Activated naive CD4-positive, alpha-beta T cell treated with anti-CD3 and anti-CD28 coated beads, Interleukin-2, amount 50 U/mL, for 16 hours (primary cell): ENCODE measurements at places on chromosomes 3 and 15.

- no peak for DNase-seq
These were observed 26.1 kb downstream of the TSC22D2 start for GRCh38 chr3:150434234-150434633.

GRCh38 chr3:139745831-139746230, 68.1 kb upstream of the NMNAT3 start:
- no peak for DNase-seq

DNA sequence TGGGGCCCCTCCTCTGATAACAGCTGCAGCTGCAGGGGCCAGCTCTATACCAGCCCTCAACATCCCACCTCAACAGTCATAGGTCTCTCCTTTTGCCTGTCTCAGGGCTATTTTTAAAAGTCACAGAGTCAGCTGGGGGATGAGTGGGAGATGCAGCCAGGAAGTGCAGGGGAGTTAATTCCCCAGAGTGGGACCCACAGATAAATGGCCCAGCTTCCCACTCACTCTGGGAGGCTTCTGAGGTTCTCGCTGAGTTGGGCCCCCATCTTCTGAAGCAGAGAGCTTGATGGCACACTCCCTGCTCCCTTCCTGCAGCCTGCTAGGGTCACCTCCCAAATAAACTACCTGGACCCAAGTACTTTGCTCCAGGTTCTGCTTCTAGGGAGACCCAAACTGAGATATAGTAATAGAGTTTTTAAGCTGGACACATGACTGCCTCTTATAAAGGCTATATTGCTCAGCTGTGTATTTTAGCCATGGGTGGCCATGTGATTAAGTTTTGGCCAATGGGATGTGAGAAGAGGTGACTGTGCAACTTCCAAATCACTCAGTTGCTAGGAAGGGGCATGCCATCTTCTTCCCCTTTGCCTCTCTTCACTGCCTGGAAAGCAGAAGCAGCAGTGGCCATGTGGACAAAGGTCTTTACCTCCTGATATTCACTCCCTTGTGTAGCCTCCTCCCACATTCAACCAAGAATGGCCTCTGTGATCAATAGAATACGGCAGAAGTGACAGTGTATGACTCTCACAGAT, 15.5 kb upstream of the VIPR1 start:
- no peak for DNase-seq

- DNase-seq = no peak
These were observed 76.3 kb downstream of the KLHL25 start for GRCh38 chr15:85718271-85718971.

DNA sequence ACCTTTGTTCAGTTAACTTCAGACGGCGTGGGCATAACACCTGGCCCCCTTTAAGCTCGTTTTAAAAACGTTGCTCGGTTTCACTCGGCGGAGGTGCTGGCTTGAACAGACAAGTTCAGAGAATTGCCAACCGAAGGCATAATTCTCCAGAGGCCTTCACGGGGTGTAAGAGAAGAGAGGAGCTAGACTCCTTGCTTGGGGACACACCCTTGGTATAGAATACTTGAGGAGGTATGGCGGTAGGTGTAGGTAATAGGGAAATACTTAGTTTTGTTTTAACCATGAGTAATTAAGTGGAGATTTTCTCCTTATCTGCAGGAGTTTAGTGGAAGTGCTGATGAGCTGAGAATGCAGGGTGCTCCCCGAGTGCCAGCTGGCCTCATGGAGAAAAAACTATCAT, 921 bp downstream of the FBXL2 start:
- DNase-seq = no peak

DNA sequence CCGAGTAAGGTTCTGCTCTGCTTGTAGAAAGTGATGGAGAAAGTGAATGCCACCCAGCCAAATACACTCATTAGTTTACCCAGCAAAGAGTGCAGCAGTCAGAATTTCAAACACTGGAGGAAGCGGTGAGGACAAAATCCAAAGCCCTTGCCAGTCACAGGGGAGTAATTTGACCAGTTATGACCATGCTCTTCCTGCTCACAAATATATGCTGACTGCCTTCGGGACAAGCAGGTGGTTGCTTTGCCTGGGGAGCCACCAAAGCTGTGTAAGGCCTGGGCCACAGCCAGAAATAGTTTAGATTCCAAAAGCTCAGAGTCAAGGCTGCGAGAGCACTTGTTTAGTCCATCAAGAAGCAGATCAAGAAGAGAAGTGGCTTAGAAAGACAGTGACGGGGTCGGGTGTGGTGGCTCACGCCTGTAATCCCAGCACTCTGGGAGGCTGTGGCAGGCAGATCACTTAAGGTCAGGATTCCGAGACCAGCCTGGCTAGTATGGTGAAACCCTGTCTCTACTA, 51.0 kb upstream of the ATP13A3 start:
- no peak for DNase-seq

GRCh38 chr3:109070211-109070610, 47.7 kb downstream of the MORC1 start:
- no peak for DNase-seq

- peak; percentile 49 for DNase-seq
These were observed 7.0 kb upstream of the CD276 start for GRCh38 chr15:73677146-73677607.

DNA sequence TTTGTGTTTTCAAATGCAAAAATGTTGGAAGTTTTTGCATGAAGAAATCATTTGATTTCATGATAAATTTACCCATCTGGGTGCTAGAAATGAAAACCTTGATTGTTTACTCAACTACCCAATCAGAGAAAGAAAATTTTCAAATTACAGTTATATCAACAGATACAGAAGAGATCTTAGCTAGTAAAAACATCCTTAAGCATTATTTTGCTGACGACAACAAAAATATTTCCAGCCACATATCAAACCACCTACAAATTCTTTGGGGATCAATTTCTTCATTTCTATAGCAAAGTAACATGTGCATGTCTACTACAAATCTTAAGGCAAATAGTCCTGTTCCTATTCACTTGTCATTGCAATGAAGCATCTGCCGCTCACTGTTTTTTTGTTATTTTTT, 530.3 kb downstream of the ZIC1 start:
- no peak for DNase-seq

- DNase-seq = no peak
These were observed 6.9 kb downstream of the PLCH1 start for GRCh38 chr3:155737844-155738460.

DNA sequence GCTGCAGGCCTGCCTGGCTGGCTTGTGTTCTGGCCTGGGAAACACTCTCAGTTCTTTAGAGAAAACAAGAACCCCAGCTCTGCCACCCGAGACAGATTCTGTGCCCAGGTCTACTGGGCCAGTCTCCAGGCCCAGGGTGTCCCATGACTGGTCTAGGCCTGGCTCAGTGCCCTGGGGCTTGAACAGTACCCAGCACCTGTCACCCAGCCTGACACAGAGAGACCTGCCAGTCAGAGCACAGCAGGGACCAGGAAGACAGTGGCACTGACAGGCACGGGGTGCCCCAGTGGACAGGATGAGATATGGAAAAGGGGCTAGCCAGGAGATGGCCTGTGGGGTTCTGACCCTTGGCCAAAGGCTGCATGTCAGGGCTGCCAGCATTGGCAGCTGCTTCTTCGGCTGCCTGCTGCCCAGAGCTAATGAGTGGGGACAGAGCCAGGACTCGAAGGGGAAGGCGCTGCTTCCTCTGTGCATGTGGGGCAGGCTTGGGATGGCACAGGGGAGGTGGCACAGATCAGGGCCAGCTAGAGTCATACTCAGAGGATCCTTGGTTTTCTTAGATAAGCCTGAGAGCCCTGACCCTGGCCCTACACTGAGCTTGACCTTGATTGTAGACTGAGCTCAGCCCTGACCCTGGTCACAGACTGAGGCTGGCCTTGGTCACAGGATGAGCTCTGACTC, 15.1 kb downstream of the CCDC33 start:
- no peak for DNase-seq

GRCh38 chr15:76321171-76321570, 9.9 kb upstream of the ETFA start:
- DNase-seq = no peak

- no peak for DNase-seq
These were observed 296.6 kb downstream of the SUCLG2 start for GRCh38 chr3:67357610-67358458.

- DNase-seq = no peak
These were observed 302.1 kb upstream of the MME start for GRCh38 chr3:154778057-154778456.

DNA sequence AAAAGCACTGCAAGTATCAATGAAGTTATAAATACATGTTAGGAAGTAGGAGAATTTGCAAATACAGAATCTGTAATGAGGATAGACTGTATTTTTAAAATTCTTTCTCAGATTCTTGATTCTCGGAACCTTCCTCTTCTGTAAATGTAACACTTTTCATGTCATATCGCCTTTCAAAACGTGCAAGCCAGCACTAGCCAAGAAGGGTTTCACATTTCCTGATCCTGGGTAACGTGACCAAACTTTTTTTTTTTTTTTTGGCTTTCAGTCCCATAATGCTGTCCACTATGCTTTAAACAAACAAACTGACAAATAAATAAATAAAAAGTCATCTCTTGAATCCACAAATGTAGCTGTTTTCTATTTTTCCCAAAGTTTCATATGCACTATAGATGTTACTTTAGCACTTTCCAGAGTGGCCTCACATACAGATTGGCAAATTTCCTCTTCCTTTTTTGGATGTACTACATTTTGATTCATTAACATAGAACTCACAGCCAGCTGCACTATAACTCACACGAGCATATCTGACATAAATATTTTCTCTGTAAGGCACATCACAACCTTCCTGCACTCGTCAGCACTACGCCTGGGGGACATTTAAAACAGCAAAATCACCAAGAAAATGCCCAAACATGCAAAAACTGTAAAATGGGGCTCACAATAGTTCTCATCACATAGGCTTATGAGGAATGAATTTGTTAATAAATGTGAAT, 208.1 kb downstream of the OSBPL10 start:
- no peak for DNase-seq

DNA sequence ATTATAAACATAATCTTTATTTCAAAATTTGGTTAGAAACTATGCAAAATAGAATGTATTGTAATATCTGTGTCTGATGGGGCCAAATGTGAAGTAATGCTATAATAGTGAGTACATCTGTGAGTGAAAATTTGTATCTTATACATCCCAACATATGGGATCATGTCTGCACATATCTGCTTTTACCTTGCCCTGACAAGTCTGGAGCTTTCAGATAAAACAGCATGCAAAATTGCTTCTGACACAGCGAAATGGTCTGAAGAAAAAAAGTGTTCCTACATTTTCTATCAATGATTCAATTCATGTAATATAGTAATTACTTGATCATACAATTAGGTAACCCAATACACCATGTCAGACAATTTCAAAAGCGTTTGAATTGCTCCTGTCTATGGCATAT, 58.1 kb upstream of the P3H2 start:
- no peak for DNase-seq

DNA sequence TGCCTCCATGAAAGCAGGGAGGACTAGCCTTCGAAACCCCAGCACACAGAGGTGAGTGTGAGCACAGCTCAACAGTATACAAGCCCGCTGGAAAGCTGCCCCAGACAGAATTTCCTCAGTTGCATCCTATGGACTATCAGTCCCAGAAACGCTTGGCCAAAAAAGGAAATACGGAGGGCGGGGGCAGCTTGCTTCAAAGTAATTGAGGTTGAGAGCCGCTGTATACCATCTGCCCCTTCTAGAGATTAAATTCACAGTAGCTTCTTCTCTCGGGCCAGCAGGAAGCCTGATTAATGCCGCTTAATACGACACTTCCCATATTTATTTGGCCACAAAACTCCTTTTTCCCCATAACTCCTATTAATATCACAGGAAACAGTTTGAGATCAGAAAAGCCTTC, 88.7 kb downstream of the LIPC start:
- DNase-seq = no peak

DNA sequence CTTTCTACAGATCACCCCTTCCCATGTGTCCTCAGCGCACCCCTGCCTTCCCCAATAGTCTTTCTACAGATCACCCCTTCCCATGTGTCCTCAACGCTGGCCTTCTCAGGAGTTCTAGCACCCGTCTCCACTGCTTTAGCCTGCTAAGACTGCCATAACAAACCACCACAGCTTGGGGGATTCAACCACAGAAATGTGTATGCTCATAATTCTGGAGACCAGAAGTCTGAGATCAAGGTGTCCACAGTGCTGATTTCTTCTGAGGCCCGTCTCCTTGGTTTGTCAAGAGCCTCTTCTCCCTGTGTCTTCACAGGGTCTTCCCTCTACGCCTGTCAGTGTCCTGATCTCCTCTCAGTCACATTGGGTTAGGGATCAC, 68.1 kb upstream of the CGNL1 start:
- no peak for DNase-seq

DNA sequence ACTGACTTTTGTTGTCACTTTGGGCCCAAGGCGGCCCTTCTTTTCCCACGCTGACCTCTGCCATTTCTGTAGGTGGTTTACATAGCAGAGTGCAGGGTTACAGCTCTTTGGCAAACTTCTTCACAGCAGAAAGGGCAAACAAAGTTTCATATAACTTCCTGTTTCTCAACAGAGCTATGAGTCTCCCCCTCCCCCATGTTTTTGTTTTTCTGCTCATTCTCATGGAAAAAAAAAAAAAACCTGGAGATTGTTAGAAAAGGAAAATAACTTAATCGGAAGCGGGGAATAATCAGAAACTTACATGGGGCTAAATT, 342.0 kb upstream of the NR2F2 start:
- no peak for DNase-seq

DNA sequence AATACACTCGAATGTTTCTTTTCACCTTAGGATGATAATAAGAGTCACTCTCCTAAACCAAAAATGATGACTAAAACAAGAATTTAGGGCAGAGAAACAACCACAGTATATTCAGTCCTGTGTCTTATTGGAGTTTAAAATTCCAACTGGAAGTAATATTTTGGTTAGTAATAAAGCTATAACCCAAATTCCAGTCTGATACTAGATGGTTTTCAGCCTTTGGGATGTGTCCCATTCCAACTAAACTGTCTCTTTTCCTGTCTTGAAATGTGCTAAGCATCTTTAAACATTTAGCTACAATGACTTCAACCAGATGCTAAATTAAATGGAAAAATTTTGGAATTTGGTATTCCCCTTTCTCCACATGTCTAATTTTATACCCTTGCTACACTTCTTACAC, 510.0 kb downstream of the ROBO1 start:
- DNase-seq = no peak

DNA sequence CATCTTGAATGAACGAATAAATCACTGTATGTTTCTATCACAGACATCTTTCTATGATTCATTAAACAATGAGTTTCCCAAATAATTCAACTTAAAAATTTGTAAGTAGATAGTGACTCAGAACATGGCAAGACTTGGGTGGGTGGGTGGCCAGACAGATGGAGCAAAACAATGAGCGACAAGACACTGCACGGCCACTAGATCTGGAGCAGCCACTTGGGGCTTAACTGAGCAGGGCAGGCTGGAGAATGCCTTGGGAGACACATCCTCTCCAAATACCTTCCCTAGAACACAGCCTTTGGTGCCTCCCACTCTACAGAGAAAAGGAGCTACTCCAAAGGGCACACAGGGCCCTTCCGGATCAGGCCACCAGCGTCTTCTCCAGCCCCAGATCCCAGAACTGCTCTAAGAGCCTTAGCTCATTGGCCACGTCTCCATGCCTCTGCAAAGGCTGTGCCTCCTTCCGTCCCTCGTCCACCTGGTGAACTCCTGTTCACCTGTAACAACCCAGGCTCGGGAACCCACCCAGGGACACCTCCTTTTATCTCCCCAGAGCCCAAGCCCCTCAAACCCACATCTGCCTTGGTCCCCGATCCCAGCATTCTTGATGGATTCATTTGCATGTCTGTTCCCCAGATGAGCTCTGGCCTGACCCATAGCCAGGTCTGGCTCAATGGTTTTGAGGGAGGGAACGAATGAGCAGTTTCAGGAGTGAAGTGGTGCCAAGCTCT, 134.9 kb upstream of the IQSEC1 start:
- DNase-seq = no peak
